ELR (cell line): ENCODE measurements at places on chromosomes 2 and 18.

GRCh38 chr2:116645155-116645554, 1169.3 kb upstream of the DDX18 start:
- no peak for DNase-seq

- DNase-seq = no peak
Measured at GRCh38 chr2:173240083-173240482, 114.6 kb upstream of the CDCA7 start.

- no peak for DNase-seq
Measured at GRCh38 chr18:47571957-47572356, 320.5 kb upstream of the SKOR2 start.

- no peak for DNase-seq
Measured at GRCh38 chr18:60936101-60936500, 397.1 kb upstream of the CDH20 start.

DNA sequence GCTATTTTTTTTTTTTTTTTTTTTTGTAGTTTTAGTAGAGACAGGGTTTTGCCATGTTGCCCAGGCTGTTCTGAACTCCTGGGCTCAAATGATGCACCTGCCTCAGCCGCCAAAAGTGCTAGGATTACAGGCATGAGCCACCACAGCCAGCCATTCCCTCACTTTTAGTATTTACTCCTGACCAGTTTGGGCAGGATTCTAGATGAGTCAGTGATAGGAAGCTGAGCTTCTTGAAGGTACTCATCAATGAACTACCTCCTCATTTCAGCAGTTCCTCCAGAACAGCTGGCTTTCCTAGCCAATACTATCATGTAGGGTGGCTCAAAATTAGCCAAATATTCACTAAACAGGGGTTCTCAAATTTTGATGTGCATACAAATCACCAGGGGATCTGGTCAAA, 57.2 kb downstream of the CYBRD1 start:
- DNase-seq = peak; percentile 40

- no peak for DNase-seq
Measured at GRCh38 chr2:29847886-29848285, 73.5 kb downstream of the ALK start.

- no peak for DNase-seq
Measured at GRCh38 chr18:35171315-35171987, 69.4 kb upstream of the ZNF397 start.

GRCh38 chr18:9237981-9238380, 96.6 kb upstream of the TWSG1 start:
- no peak for DNase-seq

- no peak for DNase-seq
Measured at GRCh38 chr2:17163638-17164037, 354.6 kb downstream of the RAD51AP2 start.

DNA sequence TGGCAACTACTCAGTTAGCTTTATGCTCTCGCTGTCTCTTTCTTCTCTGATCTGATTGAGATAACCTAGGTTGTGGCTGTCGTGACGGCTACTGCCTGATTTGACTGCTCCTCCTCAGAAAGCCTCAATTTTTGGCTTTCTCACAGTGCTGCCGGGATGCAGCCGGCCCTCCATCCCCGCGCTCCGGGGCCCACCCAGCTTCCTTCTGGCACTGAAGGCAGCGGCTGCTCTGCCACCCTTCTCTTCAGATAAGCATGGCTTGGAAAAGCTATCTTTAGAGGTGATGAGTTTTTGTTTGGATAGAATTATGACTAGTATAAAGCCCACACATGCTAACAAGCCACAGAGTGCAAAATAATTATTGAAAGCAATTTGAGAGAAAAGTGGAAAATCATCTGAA, 102.5 kb downstream of the DPP4 start:
- no peak for DNase-seq

DNA sequence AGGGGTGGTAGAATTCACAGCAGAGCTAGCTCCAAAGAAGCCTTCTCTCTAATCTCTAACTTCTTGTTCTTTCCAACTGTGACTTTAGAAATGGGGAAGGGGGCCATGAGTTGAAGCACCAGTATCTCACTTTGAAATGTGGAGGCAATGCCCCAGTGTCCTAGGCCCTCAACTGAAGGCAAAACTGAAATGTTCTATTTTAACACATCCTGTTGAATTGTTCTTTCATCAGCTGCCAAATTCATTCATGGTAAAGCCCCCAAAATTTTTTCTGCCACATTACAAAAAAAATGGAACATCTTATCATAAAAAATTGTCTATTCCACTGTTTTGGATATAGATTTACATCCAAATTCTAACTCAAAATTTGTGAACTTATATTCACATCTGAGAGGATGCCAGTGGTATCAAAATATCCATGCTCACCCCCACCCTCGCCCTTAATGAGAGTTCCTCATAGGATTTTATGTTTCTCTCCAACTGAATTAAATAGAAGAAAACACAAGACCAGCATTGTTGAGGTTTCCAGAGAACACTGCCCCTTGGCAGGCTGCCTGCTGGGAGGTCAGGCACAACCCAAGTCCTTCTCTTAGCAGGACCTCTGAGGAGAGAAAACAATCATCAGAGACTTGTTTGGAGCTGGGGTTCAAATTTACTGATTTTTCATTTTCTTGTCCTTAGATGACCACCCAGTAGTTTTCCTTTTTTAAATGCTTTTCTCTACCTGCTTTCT, 147.4 kb upstream of the PGAP1 start:
- DNase-seq = no peak

- DNase-seq = no peak
Measured at GRCh38 chr2:15547115-15547876, 13.8 kb downstream of the NBAS start.

- no peak for DNase-seq
Measured at GRCh38 chr2:102356381-102356712, 751 bp downstream of the IL18R1 start.

GRCh38 chr2:163556511-163556910, 179.3 kb downstream of the FIGN start:
- DNase-seq = no peak

GRCh38 chr2:99850084-99850710, 292.2 kb downstream of the AFF3 start:
- peak; percentile 79 for DNase-seq

- DNase-seq = no peak
Measured at GRCh38 chr2:177665948-177666347, 273.4 kb downstream of the AGPS start.

GRCh38 chr2:236512902-236513435, 56.7 kb upstream of the ACKR3 start:
- DNase-seq = peak; percentile 40

GRCh38 chr2:37764739-37765138, 93.3 kb upstream of the CDC42EP3 start:
- DNase-seq = peak; percentile 50

DNA sequence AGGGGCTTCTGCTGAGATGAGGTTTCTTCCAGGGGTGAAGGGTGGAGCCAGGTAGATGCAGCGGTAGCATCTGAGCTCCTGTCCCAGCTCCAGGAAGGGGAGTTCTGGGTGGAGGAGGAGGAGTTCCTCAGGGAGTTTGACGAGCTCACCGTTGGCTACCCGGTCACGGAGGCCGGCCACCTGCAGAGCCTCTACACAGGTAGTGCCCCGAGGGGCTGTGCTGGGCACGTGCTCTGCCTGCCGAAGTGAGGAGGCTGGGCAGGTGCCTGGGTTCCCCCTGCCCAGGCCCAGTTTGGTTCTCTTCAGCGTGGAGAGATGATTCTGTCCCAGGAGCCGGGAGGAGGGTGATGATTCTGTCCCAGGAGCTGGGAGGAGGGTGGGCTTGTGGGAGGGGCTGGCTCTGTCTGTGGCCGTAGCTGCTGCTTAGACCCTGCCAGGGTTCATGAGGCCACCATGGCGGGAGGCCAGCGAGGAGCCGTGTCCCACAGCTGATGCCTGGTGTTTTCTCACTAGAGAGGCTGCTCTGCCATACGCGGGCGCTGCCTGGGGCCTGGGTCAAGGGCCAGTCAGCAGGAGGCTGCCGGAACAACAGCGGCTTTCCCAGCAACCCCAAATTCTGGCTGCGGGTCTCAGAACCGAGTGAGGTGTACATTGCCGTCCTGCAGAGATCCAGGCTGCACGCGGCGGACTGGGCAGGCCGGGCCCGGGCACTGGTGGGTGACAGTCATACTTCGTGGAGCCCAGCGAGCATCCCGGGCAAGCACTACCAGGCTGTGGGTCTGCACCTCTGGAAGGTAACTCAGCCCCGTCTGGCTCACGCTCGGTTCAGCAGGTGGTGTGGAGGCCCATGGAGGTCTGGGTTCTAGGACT, 8.2 kb downstream of the CAPN10 start:
- no peak for DNase-seq

DNA sequence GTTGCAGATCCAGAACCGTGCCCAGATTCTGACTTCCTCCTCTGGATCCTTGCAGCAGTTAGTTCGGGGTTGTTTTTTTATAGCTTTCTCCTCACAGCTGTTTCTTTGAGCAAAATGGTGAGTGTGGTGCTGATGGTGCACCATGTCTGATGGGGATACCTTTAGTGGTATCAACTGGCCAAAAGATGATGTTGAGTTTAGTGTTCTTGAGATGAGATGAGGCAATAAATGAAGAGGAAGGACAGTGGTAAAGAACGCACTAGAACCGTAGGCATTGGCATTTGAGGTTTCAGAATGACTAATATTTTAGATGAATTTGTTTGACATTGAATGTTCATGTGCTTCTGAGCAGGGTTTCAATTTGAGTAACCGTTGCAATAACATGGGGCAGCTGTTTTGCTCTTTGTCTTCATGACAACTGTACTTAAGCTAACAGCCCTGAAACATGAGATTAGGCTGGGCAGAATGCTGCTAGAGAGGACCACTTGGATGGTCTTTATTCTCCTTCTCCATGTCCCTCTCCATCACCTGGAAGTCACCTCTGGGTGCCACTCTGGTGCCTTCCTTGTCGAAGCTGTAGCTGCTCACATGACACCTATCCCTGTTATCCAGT, 3.9 kb downstream of the CTLA4 start:
- DNase-seq = no peak

DNA sequence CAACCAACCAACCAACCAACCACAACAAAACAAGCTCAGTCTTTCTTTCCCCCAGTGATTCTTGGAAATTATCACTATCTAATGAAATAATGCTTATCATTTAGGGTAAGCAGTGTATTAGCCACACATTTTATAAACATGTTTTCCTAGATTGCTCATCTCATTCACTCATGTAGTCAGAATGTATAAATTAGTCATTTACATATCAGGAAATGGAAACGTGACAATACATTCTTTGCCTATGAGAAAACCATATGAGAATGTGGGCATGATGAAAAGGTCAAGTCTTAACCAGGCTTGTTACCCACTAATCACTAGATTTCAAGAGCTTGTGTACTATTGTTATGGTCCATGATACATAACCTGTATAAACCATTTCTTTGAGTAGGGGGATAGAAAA, 1583.4 kb upstream of the PIK3C3 start:
- DNase-seq = peak; percentile 75

GRCh38 chr18:57801761-57802212, 1.3 kb downstream of the ATP8B1 start:
- DNase-seq = peak; percentile 55

GRCh38 chr18:36191286-36191685, 4.0 kb downstream of the MOCOS start:
- DNase-seq = no peak

- DNase-seq = no peak
Measured at GRCh38 chr18:39241534-39241933, 1675.9 kb upstream of the CELF4 start.

DNA sequence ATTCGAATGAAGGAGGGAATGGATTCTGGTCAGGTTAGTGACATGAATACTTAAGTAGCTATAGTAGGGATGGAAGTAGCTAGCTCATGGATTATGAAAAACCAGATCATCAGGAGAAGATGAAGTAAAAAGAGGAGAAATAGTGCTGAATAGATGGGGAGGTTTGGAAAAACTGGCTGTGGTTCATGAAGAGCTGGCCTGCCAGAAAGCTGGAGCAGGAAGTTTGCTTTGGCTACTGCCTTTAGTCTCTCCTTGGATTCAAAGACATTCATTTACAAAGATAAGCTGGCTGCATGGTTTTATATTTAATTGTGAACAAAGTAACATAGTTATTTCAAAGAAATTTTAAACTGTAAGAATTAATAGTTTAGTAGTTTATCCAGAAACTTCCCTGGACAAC, 567.0 kb downstream of the RIT2 start:
- DNase-seq = no peak

GRCh38 chr2:59277671-59278070, 1036.5 kb upstream of the FANCL start:
- DNase-seq = peak; percentile 1

DNA sequence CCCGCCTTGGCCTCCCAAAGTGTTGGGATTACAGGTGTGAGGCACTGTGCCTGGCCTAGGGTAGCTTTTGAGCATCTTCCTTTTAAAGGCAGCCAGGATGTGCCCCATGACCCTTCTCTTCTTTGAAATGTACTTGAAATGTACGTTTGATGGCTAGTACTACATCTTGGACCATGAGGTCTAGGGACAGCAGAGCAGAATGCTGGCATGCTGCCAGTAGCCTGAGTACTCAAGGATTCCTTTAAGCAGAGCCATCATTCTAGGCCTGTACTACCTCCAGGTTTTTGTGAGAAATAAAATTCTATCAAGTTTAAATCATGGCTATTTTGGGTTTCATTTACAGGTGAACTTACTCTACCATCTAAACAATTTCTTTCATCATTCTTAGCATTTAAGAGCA, 2.9 kb upstream of the EML6 start:
- no peak for DNase-seq

- no peak for DNase-seq
Measured at GRCh38 chr18:47809420-47809819, 121.0 kb downstream of the SMAD2 start.

DNA sequence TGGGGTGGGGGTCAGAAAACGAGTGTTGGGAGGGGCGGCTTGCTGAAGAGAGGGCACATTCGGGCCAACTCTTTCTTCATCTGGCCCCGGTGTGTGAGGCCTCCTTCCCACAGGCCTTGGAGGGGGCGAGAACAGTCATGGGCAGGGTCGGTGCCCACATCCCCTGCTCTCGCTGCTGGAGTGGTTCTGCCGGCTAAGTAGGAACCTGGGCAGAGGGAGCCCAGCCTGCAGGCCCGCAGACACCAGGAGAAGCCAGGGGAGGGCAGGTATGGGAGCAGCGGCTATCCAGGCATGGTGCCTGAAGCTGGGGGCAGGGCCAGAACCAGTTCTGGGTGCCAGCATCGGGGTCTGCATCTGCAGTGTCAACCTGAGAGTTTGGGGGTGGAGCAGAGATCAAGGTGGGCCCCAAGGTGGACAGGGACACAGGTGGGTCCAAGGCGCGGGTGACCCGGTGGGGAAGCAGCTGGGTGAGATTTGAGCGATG, 46.6 kb upstream of the HPCAL1 start:
- no peak for DNase-seq

- peak; percentile 39 for DNase-seq
Measured at GRCh38 chr2:83081826-83082690, 1377.0 kb downstream of the SUCLG1 start.
